ENCODE measurements at places on chromosomes 16 and 17. TPM values are rescaled to one million over a fixed set of nuclear protein-coding genes. Genes with fewer than 3 reads are reported as not detected.

- H3K4me3 ChIP-seq: no peak overlapping the region
- no peaks in the 10 kb centered on the region for H3K4me1 ChIP-seq
- peaks cover 17% of the 10 kb centered on the region for H3K27me3 ChIP-seq
- no peaks in the 10 kb centered on the region for H3K36me3 ChIP-seq
These were observed 96.0 kb downstream of the XYLT1 start for GRCh38 chr16:17374668-17375255.

DNA sequence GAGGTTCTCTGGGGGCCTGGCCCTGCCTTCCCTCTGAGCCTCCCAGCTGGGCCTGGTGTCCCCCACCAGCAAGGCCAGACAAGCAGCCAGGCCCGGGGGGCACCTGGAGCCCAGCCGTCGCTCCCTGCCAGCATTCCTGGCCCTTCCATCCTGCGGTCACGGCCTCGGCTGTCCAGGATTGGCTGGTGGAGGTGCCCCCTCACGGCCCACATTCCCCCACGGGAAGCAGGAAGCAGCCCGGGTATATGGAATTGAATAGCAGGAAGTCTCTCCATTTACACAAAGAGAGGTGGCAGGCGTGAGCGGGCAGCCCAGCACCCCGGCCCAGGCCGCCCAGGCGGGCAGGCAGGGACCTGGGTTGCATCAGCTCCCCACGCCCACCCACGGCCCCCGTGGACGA lies 14.5 kb downstream of the TRAF7 start:
- no peak overlapping the region for H3K4me3 ChIP-seq
- 0 out of 2 replicates have a peak, but pooled peaks cover 9% of the 10 kb centered on the region for H3K36me3 ChIP-seq
- no peak overlapping the region for H3K27ac ChIP-seq
- H3K4me1 ChIP-seq: peaks cover 9% of the 10 kb centered on the region
- no peaks in the 10 kb centered on the region for H3K27me3 ChIP-seq

DNA sequence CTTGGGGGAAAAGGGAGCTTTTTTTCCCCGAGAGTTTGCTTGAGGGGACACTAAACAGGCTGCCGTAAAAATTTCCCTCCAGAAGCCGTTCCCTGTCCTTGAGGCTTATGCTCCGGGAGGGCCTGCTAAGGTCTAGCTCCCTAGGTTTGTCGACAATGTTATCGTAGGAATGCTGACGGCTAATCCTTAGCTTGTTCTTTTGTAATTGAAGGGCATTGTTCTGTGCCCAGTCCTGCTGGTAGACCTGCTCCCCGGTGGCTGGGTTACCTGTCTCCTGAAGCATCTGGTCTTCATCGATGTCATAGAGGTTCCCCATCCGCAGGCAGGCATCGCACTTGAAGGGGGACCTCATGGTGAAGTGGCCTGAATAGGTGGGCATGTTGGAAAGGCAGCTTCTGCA lies 418.7 kb downstream of the GRIN2A start:
- no peak overlapping the region for H3K27ac ChIP-seq
- H3K4me1 ChIP-seq: no peaks in the 10 kb centered on the region
- peaks cover 56% of the 10 kb centered on the region for H3K27me3 ChIP-seq
- H3K36me3 ChIP-seq: no peaks in the 10 kb centered on the region
- H3K4me3 ChIP-seq: no peak overlapping the region

GRCh38 chr16:65118871-65119270 lies 3.0 kb downstream of the CDH11 start:
- no peak for DNase-seq
- H3K36me3 ChIP-seq: no peaks in the 10 kb centered on the region
- no peaks in the 10 kb centered on the region for H3K4me1 ChIP-seq
- no peaks in the 10 kb centered on the region for H3K27me3 ChIP-seq
- H3K4me3 ChIP-seq: no peak overlapping the region
- no peak overlapping the region for H3K27ac ChIP-seq

DNA sequence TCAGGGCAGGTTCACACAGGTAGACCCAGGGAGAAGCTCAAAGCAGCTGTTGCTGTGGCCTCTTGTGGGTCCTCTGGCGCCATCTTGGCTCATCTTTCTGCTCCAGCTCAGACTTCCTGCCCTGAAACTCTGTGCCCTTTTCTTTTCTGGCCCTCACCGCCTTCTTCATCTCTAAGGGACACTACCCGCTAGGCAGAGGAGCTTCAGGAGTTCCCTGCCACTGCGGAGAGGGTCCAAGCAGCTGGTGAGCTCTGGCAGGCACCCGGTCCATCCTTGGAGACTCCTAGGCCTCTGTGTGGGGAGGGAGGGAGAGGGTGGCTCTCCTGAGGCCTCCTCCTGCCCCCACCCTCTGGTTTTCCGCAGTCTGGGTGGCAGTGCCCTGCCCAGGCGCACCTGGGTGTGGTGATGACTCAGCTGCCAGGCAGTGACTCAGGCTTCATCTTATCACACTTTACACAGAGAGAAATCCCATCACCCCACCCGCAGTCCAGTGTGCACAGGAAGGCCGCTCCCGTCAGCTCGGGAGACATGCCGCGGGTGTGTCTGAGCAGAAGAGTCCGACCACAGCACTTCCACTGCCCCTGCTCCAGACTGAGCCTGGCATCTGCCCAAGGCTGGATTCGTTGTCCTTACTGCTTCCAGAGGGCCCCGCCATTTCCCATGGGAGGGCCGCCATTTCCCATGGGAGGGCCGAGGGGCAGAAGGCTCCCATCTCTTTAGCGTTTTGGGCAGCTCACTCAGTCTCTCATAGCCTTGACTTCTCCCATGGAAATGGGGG lies 7.3 kb downstream of the NT5C start:
- peak; percentile 97 for DNase-seq
- no peaks in the 10 kb centered on the region for H3K36me3 ChIP-seq
- H3K27ac ChIP-seq: peak overlapping the region; percentile 93
- H3K4me3 ChIP-seq: peak overlapping the region; percentile 45

DNA sequence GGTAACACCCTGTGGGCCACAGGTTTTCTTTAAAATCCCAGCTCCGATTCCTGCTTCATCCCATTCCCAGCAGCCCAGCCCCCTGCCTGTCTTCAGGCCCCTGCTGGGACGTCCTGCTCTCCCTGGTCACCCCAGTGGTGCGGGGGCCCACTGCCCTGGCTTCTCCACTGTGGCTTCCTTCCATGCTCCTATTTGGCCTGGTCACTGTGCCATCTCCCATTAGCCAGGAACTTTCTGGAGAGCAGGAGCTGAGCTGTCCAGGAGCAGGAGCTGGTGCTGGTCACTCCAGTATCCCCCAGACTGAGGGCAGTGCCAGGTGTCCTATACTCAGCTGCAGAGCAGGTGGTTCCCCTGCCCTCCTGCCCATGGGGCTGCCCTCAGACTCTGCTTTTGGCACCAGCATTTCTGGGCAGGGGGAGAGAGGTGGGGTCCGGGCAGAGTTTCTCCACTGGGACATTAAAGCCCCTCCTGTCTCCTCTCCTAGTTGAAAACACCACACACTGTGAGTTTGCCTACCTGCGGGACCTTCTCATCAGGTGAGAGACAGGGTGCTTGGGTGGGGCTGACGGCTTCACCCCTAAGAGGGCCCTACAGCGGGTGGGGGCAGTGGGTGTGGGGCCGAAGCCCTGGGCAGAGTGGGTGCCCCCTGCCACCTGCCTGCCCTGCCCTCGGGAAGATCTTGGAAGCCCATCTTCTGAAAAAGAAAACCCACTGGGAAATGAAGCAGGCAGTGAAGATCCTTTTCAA lies 356.2 kb downstream of the SEC14L1 start:
- DNase-seq: no peak
- H3K4me1 ChIP-seq: no peaks in the 10 kb centered on the region
- H3K27ac ChIP-seq: no peak overlapping the region
- no peaks in the 10 kb centered on the region for H3K27me3 ChIP-seq
- H3K4me3 ChIP-seq: no peak overlapping the region
- H3K36me3 ChIP-seq: no peaks in the 10 kb centered on the region

DNA sequence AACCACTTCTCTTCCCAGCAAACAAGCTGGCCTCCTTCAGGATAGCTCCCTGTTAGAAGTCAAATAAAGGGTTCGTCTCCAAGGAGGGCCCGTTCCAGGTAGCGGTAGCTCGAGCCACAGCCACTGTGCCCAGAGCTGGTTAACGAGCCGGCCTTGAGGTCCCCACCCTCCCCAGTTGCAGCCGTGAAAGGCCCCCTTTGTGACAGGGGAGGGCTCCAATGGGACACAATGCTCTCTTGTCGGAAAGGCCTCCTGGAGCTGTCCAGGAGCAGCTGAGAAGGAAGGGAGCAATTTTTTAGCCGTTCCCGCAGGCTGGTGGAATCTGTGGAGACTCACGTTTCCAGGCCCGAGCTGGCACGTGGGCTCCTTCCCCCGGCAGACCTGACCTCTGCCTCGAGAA lies 29.9 kb upstream of the FOXF1 start:
- H3K27me3 ChIP-seq: peaks cover 90% of the 10 kb centered on the region
- no peaks in the 10 kb centered on the region for H3K4me1 ChIP-seq
- H3K4me3 ChIP-seq: no peak overlapping the region
- DNase-seq: no peak

GRCh38 chr16:68417711-68418301 lies 30.5 kb downstream of the SMPD3 start:
- H3K36me3 ChIP-seq: no peaks in the 10 kb centered on the region
- H3K27me3 ChIP-seq: no peaks in the 10 kb centered on the region
- H3K4me1 ChIP-seq: peaks cover 29% of the 10 kb centered on the region
- peak overlapping the region; percentile 33 for H3K4me3 ChIP-seq
- H3K27ac ChIP-seq: peak overlapping the region; percentile 63
- peak; percentile 75 for DNase-seq

GRCh38 chr17:27106347-27106981 lies 187.4 kb upstream of the WSB1 start:
- no peaks in the 10 kb centered on the region for H3K4me1 ChIP-seq
- 0 out of 2 replicates have a peak, but pooled peaks cover 1% of the 10 kb centered on the region for H3K27me3 ChIP-seq
- no peak for DNase-seq
- no peak overlapping the region for H3K27ac ChIP-seq
- no peaks in the 10 kb centered on the region for H3K36me3 ChIP-seq
- no peak overlapping the region for H3K4me3 ChIP-seq

DNA sequence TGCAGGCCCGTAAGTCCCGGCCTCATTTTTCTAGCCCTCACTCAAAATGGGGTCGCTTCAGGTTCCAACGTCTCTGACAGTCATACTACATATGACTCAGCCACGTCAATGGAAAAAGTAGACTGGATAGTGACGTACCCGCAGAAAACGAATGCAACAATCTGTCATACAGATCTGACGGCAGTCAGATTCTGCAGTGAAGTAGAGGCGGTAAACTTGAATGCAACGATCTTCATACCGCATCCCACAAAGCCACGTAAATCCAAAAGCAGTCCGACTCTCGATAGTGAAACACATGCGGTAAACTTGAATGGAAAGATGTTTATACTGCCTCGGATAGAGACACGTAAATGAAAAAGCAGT lies 38.4 kb upstream of the ARL4D start:
- no peak for DNase-seq
- peak overlapping the region; percentile 92 for H3K27ac ChIP-seq
- no peaks in the 10 kb centered on the region for H3K36me3 ChIP-seq
- H3K4me1 ChIP-seq: peaks cover 48% of the 10 kb centered on the region
- no peaks in the 10 kb centered on the region for H3K27me3 ChIP-seq

DNA sequence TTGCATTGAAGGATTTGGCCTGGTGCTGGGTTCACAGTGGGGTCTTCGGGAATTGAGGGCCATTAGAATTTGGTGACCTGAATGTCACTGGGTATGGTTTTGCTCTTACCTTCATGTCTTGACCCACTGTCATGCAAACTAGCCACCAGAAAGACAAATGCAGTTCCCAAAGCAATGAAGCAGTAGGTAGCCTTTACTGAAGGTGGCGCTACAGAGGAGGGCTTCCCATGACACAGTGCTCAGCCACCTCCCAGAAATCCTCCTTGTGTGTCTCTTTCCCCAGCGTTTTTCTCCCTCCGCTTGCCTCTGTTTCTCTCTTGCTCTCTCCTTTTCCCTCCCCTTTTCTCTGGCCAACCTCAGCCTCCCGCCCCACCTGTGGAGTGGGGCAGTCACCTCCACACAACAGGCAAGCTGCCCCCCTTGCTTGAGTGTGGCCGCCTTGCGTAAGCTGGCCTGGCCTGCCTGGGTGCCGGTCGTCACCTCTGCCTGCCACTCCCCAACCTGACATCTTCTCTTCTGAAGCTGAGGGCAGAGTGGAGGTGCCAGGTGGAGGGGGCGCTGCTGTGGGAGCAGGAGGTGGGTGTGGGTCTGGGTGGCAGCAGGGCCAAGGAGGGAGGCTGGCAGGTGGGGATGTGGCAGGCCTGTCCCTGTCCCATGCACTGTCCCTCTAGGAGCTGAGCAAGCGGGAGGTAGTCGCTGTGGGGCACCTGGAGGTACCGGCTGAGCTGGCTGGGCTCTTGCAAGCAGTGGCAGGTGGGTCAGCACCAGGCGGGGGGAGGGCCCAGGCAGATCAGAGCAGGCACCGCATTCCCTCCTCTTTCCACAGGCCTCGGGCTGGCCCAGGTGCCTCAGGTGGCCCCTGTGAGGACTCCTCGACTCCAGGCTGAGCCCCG lies 34.7 kb downstream of the MYO15A start:
- no peak for DNase-seq
- H3K27me3 ChIP-seq: no peaks in the 10 kb centered on the region
- H3K27ac ChIP-seq: no peak overlapping the region
- peaks cover 5% of the 10 kb centered on the region for H3K4me1 ChIP-seq

- H3K4me3 ChIP-seq: no peak overlapping the region
- peaks cover 57% of the 10 kb centered on the region for H3K36me3 ChIP-seq
- DNase-seq: no peak
- H3K27me3 ChIP-seq: no peaks in the 10 kb centered on the region
These were observed 11.5 kb downstream of the TRIM25 start for GRCh38 chr17:56902348-56902747.

- H3K27ac ChIP-seq: no peak overlapping the region
- H3K4me1 ChIP-seq: no peaks in the 10 kb centered on the region
- no peak for DNase-seq
- H3K4me3 ChIP-seq: no peak overlapping the region
- no peaks in the 10 kb centered on the region for H3K36me3 ChIP-seq
These were observed 30.3 kb upstream of the RCVRN start for GRCh38 chr17:9935408-9935807.

- no peak for DNase-seq
- no peaks in the 10 kb centered on the region for H3K36me3 ChIP-seq
- no peak overlapping the region for H3K4me3 ChIP-seq
- no peaks in the 10 kb centered on the region for H3K4me1 ChIP-seq
- peaks cover 26% of the 10 kb centered on the region for H3K27me3 ChIP-seq
These were observed 385.4 kb upstream of the CDH5 start for GRCh38 chr16:65981057-65981456.

DNA sequence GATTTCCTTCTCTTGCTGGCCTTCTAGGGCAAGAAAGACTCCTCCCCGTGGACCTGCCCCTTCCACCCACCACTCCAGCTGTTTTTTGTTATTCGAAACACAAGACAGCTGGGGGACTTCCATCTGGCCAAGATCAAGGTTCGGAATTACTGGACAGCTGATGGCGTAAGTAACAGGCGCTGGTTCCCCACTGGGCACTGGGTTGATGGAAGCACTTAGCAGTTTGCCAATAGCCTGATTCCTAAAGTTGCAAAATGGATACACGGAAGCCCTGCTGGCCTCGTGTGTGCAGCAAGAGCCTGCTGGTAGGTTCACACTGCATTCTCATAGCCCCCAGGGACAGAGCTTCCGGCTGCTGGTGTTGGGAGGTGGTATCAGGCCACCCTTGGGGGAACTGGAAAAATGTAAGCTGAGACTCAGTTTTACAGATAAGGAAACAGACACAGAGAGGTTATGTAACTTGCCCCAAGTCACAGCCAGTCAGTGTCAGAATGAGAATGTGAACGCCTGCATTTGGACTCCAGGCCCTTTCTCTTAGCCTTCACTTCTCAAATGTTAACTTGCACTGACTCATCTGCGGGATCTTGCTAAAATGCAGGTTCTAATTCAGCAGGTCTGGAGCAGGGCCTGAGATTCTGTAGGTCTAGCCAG lies 171.7 kb downstream of the KATNIP start:
- DNase-seq: no peak
- no peaks in the 10 kb centered on the region for H3K27me3 ChIP-seq
- no peak overlapping the region for H3K4me3 ChIP-seq
- 0 out of 2 replicates have a peak, but pooled peaks cover 7% of the 10 kb centered on the region for H3K36me3 ChIP-seq
- H3K27ac ChIP-seq: no peak overlapping the region
- no peaks in the 10 kb centered on the region for H3K4me1 ChIP-seq

Gene KRTAP9-2
- total RNA-seq: not detected

Gene NMT1
- 103 TPM for total RNA-seq

Gene JPH3
- total RNA-seq: not detected

Gene MT1B
- total RNA-seq: not detected

Gene NPIPA3
- not detected for total RNA-seq

Gene MYH8
- not detected for total RNA-seq

Gene TBC1D3H
- total RNA-seq: not detected
